ENCODE measurements at places on chromosomes 4 and X.

GRCh38 chr4:119692001-119692400 lies 63.4 kb upstream of the PDE5A start:
- peak; percentile 22 for DNase-seq

- DNase-seq, result no peak
These were observed 33.9 kb downstream of the PRSS12 start for GRCh38 chr4:118318931-118319330.

DNA sequence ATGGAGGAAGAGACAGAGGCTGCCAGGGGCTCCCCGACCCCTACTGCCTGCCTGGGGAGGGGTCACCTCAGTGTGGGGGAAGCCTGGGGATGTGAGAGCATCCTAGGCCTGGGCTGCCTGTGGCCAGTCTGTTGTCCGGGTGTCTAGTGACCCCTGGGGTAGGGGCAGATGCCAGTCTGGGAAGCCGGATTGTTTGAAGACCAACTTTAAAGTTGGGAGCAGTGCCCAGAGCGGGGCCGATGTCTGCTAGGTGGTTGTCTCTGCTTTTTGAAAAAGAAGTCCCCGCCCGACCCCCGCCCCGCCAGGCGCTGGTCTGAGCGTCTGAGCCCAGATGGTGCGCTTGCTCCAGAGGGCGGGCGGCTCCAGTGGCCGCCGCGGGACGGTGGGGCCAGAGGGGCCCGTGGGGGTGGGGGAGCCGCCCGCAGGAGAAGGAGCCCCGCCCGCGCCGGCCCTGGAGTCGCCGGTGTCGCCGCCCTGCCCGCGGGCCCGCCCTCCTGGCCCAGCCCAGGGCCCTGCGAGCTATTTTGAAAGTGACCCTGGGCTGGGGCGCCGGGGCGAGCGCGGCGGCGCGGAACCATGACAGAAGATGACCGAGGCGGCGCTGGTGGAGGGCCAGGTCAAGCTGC lies at the start of gene DOK7:
Gene DOK7 (plus strand): TSS at position 517 of the 626 bp plus-strand sequence. CDS start 70 bp downstream, at position 587.
- DNase-seq, result no peak

GRCh38 chr4:176818531-176818930 lies 25.8 kb upstream of the VEGFC start:
- peak; percentile 40 for DNase-seq

DNA sequence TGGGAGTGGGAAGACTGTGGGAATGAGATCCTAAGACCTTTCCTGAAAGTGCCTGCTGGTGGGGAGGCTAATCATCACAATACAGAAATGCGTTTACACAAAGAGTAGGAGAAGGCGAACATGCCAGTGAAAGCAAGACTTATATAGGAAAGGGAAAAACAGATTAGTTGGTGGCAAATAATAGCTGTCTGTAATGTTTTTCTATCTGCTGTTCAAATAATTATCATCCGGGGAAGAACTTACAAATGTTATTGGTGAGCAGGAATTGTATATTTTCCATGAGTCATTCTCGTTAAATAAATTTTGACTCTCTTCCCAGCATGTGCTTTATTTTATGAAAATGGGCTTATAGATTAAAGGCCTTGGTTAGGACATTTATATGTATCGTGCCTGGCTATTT lies 196.5 kb downstream of the ARHGAP10 start:
- no peak for DNase-seq

GRCh38 chrX:119359618-119360382 lies 39.3 kb upstream of the SLC25A43 start:
- DNase-seq, result no peak

DNA sequence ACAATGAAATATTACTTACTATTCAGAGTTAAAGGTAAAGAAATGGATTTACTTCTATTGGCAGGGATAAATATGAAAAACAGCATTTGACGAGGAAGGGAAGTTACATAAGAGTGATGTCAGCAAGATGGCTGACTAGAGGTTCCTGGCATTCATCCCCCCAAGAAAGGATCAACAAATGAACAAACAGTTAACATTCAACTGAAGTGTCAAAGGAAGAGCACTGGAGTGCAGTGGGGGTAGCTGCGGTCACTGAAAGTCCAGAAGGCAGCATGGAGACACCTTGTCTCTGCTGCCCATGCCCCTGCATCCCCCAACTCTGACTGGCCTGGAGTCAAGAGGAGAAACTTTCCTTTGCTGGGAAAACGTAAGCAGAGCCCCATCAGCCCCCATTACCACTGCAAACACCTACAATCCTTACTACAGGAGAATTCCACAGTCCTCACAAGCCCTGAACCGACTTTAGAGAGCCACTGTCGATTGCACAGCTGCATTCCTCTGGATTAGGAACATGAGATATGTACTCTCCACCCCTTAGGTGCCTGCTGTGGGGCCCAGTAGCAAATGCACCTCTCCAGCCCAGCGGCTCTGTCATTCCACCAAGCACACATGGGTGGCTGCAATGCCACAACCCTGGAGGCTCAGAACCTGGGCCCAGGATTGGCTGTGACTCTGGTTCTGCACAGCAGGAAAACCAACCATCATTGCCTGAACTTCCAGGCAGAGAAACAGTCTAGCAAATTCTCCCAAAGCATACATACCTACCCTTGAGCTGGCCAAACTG lies 79.5 kb downstream of the CBR4 start:
- no peak for DNase-seq

DNA sequence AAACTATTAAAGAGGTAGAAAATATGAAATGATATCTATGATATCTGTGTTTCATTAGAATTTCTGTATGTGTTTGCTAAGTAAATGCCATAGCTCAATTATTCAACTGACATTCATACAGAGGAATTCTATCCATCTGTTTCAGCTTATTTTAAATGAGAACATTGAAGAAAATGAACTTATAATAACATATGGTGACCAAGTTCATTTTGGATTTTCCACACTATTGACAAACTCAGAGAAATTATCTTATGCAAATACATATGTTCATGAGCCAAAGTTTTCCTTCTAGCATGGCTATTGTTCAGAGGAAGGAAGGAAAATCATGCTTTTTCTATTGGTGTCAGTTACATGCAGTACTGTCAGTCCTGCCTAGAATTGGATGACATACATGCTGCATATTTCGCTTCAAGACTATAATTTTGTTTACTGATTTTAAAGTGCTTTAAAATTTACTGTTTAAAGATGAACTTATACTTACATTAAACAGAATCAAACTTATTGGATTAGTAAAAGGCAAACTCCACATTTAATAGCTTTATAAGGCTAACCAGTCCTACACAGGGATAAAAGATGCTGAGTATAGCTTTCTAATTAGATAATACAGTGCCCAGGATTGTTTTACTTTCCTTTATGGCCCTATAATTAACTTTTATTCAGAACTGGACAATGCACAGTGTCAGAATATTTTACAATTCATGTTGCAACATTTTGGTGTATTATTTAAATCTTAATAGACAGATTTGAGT lies 646.2 kb downstream of the TRAM1L1 start:
- DNase-seq, result no peak

- no peak for DNase-seq
These were observed 48.5 kb upstream of the NRK start for GRCh38 chrX:105773801-105774200.

GRCh38 chr4:19298998-19299397 lies 952.7 kb upstream of the SLIT2 start:
- peak; percentile 68 for DNase-seq

GRCh38 chr4:2074588-2074987 lies 15.5 kb downstream of the NAT8L start:
- no peak for DNase-seq

- no peak for DNase-seq
These were observed 45.3 kb downstream of the MMRN1 start for GRCh38 chr4:89939994-89940393.

DNA sequence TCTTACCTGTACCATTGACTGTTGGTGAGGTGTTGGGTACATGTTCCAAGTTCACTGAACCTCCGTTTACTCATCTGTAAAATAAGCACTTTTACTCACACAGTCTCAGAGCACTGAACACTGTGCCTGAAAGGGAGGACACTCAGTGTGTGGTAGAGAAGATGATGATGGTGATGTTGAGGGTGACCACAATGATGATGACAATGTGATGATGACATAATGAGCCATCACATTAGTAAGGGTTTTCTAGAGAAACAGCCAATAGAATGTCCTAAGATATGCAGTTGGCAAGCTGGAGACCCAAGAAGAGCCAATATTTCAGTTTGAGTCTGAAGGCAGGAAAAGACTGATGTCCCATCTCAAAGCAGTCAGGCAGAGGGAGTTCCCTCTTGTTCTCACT lies 315.4 kb upstream of the IGFBP7 start:
- DNase-seq, result no peak

- DNase-seq, result peak; percentile 82
These were observed 31.4 kb upstream of the SLC25A31 start for GRCh38 chr4:127698789-127699200.

DNA sequence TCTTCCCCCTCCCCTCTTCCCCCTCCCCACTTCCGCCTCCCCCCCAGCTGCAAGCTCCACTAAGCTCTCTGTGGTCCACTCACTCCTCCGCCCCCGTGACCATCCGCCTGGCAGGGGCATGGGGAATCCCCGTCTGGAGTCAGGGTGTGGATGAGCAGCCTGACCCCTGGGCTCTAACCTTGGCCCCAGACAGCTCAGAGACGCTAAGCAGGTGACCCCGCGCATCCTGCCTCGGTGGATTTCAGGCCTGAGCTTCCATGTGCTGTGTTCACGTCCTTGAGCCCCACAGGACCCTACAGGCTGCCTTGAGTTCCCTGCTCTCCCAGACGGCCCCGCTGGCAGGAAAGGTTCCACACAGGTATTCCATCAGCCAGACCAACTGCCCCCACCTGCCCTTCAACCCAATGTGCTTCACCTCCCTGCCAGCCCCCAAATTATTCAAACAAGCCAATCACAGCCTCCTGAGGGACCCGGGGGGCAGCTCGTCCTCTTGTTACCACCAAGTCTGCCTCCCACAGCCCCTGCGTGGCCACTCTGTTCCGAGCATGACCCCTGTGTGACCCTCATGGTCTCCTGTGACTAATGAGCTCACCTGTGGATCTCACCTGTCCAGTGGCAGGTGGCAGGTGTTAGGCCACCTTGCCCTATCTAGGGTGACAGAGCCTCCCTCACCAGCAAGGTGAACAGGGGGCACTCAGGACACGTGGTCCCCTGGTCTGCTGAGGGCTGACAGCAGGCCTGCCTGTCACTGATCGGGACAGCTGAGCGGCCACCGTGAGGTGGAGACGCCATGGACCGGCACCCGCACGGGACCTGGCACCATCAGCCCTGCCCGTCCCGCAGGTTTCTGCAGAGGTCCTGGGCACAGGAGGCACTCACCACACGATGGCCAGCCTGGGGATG lies 73.2 kb upstream of the MXD4 start:
- no peak for DNase-seq

DNA sequence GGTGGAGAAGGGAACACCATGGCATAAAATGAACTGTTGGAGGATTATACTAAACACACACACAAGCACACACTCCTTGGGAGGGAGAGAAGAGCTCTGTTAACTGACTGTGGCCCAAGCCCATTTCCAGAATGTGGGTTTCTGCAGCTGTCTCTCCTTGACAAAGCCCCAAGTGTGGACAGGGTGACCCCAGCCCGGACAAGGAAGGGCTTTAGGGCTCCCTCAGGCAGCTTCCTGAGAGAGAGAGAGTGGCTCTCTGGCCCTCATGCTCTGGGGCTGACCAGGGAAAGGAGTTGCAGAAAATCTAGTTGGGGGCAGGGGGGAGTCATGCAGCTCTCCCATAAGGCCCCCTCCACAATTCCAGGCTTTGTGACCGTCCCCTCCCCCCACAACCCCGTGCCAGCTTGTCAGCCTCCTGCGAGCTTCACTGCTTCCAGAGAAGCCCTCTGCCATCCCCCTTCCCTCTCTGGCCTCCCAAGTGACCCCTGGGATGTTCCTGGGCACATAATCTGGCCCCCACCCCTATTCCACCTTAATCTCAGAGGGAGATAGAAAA lies 590 bp downstream of the ARHGEF9 start:
- DNase-seq, result no peak
